ENCODE measurements at places on chromosomes 7 and 10.

- no peak for DNase-seq
Observed at GRCh38 chr7:5344342-5344741, 61.6 kb downstream of the SLC29A4 start.

DNA sequence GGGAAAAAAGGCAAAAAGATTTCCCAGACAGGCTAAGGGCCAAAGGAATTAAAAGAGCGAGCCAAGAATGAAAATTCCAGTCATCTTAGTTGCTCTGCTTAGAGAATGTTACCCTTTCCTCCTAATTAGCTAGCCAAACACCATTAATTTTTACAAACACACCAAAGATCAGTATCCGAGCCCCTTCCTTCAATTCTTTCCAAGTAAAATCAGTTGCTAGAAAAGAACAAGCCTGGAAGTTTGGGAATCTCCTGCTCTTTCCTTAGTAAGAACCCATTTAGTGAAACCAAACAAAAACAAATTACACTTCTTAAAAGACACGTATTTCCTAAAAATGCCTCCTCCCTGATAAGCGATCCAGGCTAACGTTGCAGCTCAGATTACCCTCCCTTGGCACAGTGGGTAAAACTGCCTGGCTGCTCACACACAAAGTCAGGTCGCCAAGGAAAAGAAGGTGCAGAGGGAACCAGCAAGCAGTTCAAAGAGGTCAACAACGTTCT lies 57.1 kb upstream of the ABLIM1 start:
- DNase-seq: no peak

DNA sequence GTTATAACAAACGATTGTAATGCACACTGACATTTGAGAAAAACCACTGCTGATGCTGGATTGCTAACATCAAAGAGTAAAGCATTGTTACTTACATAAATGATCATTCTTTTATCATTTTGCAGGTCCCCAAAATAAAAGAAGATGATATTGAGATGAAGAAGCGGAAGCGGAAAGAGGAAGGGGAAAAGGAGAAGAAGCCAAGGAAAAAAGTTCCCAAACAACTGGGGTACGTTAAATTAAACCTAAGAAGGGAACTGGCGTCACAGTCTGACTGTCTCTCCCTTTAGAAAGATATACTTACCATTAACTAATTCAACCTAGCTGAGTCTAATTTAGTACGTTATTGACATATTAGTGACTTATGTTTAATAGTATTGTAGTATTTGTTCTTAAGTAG lies 28.1 kb downstream of the UBN2 start:
- DNase-seq: no peak

- DNase-seq: no peak
Observed at GRCh38 chr10:37535459-37536246, 321.8 kb downstream of the ZNF248 start.

DNA sequence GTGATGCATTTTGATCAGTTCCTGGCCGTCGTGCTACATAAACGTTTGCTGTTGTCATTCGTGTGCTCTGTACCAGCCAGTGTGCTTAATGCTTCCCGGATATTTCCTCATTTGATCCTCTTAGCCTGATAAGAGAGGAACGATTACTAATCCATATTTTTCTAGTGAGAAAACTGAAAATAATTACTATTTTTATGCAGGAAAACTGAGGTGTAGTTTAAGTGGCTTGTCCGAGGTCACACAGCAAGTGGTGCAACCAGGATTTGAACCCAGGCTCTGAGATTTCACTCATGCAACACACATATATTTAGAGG lies 650 bp upstream of the SORBS1 start:
- no peak for DNase-seq

DNA sequence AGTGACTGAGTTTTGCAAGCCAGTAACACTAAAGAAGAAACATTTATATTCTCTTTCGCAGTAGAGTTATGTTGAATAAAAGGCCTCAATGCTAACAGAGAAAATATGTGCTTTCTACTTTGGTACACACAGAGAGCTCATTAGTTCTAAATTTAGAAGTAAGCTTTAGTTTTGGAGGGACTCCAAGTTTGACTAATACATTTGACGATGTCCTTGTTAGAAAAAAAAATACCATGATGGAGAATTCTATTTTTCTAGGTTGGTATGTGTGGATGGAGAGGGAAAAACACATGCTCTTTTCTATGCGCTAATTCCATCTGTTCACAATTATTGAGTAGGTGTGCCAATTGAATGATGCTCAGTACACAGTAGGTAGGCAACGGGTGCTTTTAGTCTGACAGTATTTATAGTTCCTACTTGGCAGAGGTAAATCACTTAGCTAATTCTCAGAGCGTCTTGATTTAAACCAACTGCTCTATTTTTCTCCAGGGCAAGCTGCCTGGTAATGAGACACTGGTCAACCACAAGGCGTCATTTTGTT lies 327.2 kb upstream of the AKR1E2 start:
- no peak for DNase-seq

- peak; percentile 70 for DNase-seq
Observed at GRCh38 chr10:3757638-3758490, 27.1 kb downstream of the KLF6 start.

DNA sequence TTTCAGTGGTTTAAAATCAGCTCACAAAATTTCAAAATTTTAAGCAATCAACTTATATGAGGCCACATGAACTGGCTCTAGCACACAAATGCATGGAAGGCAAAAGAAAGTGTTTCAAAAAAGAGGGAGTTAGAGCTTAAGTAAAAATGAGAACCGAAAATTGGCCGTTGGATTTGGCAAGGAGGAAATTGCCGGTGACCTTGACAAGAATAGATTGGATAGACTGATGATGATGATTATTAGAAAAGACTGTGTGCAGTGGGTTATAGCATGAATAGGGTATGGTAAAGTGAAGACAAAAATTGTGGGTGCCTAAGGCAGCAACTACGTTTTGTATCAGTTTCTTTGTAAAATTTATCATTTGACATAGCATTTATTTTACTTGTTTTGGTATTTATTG lies 175.7 kb downstream of the SEMA3D start:
- DNase-seq: no peak

DNA sequence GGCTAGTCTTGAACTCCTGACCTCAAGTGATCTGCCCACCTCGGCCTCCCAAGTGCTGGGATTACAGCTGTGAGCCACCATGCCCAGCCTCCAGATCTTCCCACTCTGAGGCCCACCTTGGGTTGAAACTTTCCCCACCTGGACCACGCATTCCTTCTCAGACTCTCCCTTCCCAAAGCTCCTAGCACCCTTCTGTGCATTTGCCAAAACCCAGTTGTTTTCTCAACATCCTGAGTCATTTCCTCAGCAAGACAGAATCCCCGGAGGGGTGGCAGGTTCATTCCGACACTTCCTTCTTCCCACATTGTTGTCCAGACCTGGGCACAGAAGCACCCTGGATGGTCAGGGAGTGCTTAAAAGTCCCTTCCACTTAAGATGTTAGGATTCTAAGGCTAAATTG lies 28.9 kb downstream of the BAG3 start:
- no peak for DNase-seq

- no peak for DNase-seq
Observed at GRCh38 chr10:86218160-86218559, 148.4 kb downstream of the GRID1 start.

DNA sequence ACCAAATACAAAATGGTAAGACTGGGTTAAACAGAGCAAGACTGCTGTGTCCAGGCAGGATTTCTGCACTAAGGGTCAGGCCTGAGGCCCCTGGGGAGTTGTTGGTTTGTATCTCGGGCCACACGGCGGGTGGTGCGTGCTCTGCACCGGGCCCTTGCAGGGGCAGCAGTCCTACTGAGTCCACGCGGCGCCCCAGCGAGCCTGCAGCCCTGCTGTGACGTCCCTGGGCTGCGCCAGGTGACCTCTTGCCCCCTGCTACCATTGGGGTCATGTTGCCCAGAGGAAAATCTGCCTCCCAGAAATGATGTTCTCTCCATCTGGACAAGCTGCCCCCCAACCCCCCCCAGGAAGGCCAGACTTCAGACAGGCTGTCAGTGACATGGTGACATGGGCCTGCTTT lies 281.5 kb downstream of the CELF2 start:
- no peak for DNase-seq

DNA sequence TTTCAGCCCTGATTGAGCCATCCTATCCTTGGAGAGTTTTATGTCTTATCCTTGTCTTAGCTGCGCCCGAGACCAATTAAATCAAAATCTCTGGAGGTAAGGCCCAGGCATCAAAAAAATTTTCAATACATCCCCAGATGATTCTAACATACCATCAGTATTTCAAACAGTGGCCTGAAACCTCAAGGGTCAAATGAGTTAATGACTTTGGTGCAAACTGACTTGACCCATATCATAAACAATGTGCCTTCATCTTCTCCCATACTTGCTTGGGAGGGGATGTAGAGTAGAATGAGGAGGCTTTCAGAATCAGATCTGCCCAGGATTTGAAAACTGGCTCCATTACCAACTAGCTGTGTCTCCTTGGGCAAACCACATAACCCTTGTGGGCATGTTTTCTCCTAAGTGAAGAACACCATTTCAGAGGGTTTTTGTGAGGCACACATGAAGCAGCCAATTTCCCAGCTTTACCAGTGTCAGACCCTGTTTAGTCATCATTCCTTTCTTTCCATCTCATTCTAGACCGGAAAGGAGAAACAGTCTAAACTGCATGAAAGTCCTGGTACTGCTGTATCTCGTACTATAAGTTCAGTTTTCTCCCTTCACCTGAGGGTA lies 35.7 kb upstream of the ATXN7L1 start:
- no peak for DNase-seq

DNA sequence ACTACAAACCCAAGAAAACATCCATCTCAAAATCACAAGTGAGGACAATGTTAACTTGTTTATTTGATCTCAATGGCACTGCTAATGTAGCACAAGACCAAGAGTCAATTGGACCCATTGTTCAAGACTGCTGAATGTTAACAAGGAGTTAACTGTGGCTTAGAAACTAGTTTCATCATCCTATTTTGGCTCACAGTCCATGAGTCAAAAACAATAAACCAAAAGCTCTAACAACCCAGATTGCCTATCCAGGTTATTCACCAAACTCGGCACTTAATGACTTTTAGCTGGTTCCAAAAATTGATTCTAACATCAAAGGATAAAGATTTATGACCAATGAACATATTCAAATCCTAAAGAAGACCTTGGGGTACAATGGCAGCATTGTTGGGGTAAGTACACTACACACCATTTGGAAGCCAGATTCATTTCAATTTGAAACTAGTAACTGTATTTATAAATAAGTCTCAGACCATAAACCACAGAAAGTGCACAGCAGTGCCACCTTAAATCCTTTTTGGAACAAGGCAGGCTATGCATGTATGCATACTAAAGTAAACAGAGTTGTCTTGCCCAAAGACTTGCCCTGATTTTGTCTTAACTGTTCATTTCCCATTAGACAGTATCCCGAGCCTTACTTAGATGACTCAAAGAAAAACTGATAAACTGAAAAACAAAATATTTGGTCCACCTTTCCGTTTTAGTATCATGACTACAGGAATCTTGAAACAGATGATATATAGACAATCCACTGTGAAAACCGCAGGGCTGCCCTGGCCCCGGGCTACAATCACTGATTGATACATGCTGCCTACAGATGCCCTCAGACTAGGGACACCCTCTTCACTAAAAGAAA lies 84.5 kb downstream of the SRPK2 start:
- DNase-seq: no peak

DNA sequence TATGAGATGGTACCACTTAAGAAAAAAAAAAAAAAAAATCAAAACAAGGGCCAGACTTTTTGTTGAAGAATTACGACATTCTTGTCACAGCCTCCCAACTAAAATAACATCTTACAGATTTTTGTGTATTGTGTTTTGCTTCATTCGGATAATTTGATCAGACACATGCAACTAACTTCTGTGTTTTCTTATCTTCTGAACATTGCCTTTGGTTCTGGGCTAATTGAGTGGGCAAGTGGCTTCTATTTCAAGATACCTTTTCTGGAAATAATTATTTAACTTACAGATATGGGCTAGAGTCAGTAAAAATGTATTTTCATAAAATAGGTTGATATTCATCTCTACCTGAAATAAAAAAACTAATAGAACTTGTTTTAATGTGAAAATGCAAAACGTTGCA lies 165.1 kb downstream of the ANKRD7 start:
- DNase-seq: no peak

DNA sequence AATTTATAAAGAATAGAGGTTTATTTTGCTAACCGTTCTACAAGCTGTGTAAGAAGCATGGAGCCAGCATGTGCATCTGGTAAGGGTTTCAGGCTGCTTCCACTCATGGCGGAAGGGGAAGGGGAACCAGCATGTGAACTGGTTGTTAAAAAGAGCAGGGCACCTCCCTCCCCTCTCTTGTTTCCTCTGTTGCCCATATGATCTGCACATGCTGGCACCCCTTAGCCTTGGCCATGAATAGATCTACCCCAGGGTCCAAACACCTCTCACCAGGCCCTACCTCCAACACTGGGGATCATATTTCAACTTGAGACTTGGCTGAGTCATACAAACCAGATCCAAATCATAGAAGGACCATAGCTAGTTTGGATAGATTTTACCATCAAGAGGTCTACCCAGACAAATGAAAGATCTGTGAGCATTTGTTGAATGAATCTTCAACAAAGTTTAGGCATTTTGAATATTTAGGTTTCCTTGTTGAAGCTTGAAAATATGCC lies 36.0 kb upstream of the NRP1 start:
- no peak for DNase-seq

DNA sequence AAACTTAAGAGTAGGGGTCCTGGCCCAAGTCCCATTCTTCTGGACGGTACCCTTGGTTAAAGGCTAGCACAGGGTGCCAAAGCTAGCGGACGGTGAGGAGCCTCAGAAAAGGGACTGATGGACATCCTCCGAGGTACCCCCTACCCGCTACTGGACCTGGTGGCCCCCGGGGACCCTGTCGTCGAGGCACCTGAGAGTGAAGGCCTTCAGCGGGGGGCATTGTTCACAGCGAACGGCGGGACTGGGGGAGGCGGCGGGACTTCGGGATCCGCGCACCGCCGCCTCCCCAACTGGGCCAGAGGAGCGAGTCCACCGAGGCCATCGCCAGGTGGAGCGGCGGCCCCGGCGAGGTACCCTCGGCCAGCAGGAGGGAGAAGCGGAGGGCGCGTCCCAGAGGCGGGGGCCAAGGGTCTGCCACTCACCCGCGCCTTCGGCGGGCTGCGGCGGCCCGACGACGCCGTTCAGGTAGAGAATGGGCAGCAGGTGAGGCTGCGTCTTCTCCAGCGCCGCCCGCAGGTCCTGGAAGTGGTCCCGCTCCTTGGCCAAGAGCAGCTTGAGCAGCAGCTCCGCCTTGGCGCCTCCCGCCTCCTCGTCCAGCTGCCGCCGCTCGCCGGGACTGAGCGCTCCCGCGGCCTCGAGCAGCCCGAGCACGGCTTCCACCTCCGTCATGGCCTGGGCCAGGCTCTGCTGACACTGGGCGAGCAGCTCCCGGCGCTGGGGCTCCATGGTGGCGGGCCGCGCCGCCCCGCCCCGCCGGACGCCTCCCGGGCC lies 575 bp downstream of the DLG5 start:
- DNase-seq: peak; percentile 16

Measured in CD4-positive, alpha-beta T cell treated with Interferon alpha-2 for 1 hour (primary cell).